ENCODE measurements at places on chromosomes 4 and X.

DNA sequence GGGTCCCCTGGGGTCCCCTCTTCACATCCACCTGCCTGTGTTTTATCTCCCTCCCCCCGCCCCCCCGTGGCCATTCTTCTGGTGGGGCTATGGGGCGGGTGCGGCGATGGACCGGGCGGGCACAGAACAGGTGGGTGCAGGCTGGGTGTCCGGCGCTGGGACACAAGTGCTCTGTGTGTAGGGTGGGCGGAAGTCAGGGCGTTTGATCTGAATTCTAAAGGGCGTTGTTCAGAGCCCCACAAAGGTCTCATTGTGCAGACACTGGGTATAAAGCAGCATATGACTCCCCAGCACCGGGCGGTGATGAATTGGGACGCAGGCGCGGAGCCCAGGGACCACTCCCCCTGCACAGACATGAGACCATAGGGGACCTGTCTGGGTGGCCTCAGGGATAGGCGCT, at the start of gene GJB1:
Gene GJB1 (plus strand): TSS at position 296 of the 400 bp plus-strand sequence. CDS start 484 bp downstream, outside the sequence.
- no peak for DNase-seq

DNA sequence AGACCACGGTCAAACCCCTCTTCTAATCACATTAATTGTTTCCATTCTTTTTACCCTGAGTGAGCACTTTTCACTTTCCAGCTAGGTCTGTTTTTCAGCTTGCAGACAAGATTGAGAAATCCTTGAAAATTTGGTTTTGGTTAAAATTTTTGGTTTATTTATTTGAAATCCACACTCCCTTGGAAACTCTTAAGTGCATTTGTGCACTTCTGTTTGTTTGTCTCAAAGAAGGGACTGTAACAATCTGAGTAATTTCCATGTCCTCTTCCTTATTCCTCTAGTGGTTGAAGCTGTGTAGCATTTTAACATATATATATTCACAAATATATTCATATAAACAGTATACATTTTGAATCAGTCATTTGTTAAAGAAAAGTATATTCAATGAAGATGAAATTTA, 333.3 kb downstream of the ANK2 start:
- DNase-seq: no peak

GRCh38 chr4:188780686-188781085, 641.4 kb downstream of the TRIML1 start:
- DNase-seq: no peak

- DNase-seq: no peak
Observed at GRCh38 chr4:141158219-141158618, 24.9 kb upstream of the RNF150 start.

DNA sequence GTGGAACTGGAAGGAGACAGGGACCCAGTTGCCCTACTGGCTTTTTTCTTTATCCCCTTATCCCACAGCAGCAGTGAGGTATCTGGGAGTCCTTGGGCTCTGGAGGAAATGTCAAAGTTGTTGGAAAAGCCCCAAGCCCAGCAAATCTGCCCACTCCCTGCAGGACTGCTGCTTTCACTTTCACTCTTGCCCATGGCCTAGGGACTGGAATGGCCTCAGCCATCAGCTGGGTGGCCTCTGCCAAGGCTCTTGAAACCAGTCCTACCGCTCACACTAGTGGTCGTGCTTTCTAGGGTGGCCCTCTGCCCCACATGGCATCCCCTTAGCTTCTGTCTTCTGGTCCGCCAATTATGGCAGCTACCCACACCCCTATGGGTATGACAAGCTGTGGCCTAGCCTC, 9.7 kb upstream of the RHOXF1 start:
- no peak for DNase-seq

- DNase-seq: no peak
Observed at GRCh38 chr4:163846008-163846407, 351.5 kb downstream of the TMA16 start.

DNA sequence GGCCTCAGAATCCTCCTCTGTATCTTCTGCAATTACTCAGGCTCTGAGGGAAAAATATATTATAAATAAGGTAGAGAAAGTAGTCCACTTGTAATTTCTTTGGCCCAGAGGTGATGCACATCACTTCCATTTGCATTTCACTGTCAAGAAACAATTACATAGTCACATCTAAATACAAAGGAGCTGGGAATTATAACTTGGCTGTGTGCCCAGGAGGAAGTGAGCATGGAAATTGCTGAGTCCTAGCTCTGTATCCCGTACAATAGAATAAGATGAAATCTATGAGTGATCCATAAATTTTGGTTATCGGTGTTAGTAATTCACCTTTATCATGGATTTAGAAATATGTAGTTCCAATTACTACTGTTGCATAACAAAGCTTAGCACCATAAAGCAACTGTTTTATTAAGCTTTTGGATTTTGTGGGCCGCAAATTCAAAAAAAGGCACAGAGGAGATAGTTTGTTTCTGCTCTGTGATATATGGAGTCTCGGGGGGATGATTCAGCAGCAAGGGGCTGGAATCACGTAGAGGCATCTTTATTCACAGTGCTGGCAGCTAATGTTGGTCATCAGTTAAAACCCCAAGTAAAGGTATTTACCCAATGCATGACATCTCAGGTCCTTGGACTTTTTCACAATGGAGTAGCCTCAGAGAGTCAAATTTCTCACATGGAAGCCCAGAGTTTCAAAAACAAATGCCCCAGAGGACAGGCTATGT, 241.4 kb upstream of the GALNT7 start:
- DNase-seq: no peak

- DNase-seq: no peak
Observed at GRCh38 chr4:86640469-86640868, 46.4 kb downstream of the PTPN13 start.

DNA sequence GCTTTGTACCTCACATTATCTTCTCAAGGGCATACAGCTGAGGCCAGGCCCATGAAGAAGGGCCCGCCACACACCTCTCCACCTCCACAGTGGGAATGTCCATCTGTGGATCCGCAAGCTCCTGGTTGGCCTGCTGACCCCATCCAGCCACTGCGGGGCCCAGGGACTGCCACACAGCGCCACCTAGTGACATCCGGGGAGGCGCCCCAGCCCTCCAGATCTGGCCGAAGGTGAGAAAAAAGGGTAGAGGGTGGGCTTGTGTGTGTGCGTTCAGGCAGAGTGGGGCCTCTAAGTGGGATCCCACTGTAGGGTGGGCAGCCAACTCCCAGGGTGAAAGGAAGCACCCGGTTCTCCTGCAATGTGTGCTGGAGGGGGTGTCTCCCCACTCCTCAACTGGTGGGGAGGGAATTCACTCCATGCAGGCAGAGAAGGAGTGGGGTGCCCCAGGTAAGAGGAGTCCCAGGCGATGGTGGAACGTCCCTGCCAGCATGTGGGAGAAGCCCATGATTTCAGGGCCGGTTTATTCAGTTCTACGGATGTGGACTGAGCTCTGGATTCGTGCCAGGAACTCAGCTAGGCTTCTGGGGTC, 117.3 kb downstream of the ENPP6 start:
- peak; percentile 14 for DNase-seq

GRCh38 chr4:54095110-54095825, 4.7 kb upstream of the GSX2 start:
- no peak for DNase-seq

DNA sequence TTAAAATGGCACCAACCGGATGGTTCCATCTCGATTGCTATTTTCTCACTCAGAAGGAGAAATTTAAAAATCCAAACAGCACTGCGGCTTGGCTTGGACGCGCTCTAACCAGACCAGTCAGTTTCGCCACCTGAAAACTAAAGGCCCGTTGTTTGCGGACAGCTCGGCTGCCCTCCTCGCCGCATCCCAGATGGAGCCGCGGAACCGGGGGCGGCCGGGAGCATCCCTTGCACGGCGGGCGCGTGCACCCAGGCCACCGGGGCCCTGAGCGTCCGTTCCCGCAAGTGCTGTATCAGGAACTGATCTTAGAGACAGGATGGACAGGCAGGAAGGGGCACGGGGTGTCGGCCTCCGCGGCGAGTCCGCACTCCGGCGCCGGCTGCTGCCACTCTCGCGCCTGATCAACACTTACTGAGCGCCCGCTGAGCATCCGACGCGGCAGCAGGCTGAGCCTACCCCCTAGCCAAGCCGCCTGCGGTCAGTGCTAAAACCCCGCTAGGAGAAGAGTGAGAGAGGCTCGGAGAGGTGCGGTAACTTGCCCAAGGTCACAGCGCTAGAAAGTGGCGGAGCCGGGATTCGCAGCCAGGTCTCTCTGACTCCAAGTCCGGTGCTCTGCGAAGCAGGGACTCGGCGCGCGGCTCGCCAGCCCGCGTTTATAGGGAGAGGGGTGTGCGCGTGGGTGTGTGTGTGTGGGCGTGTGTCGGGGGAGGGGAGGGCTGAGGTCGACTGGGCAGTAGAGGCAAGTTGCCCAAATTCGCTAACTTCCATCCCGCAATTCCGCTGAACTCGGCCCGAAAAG, at the start of gene CITED1:
Gene CITED1 (minus strand): TSS at position 629 of the 799 bp plus-strand sequence. CDS start 3,045 bp downstream, outside the sequence.
- DNase-seq: no peak

GRCh38 chr4:2843941-2844584, 419 bp downstream of the ADD1 start:
- DNase-seq: no peak

DNA sequence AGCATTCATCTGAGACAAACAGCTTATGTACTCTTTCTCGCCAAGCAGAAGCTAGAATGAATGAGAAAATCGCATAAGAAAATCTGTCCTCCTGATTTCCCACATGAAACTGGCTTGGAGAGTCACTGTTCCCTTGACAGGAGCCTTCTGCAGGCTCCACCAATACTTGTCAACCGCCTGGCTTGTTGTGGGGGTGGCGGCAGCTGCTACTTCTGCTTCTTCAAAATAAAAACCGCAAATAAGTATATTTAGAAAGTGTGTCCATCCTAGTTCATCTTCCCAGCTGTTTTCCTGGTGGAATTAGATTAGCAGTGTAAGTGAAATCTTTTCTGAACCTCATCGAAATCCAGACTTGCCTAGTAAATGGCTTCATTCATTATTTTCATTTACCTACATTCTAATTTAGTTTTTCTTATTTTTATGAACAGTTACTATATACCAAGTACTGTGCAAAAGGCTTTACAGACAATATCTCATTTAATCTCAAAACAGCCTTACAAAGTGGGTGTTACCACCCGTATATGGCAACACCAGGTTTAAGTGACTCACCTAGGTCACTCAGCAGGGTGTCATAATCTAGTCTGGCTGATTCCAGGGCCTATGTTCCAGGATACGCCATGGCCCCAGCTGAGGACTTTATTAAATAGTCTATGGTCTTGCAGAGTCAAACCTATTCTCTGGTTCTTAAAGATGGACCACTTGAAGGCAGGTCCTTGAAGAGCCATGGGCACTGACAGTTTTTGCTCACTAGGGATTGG, 104.6 kb upstream of the IGFBP7 start:
- no peak for DNase-seq

- no peak for DNase-seq
Observed at GRCh38 chrX:15398874-15399273, 14.7 kb upstream of the VEGFD start.

GRCh38 chr4:176540814-176541213, 221.0 kb downstream of the SPCS3 start:
- DNase-seq: no peak

DNA sequence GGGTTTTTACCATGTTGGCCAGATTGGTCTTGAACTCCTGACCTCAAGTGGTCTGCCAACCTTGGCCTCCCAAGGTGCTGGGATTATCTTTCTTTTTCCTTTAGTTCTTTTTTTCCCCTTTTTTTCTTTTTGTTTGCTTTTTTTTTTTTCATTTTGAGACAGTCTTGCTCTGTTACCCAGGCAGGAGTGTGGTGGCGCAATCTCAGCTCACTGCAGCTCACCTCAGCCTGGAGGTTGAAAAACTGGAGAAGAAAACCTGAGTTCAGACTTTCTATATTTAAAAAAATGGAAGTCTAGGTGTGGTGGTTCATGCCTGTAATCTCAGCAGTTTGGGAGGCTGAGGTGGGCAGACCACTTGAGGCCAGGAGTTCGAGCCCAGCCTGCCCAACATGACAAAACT, 181.1 kb upstream of the HS3ST1 start:
- DNase-seq: no peak

DNA sequence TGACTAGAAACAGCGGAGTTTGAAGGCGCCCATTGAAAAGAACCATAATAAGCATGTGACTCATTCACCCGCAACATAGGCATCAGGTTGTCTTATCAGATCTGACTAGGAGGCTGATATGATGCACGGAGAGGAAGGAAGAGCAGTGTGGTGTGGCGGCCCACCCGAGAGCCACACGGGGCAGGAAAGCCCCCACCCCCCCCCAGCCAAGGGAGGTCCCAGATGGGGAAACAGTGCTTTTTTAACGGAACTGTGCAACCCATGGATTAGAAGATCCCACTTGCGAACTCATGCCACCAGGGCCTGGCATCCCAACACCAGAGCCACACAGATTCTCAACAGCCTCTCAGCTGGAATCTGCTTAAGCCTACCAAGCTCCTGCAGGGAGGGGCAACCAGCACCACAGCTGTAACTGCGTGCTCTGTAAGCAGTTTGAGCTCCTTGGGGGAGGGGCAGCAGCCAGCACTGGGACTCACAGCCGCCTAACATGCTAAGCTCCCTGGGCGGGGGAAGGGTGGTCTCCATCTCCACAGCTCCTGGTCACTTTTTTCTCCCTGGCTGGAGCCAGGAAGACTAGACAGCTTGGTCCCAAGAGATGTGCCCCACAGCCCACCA, 466.2 kb downstream of the PDGFC start:
- DNase-seq: no peak

GRCh38 chr4:146389561-146389960, 132.2 kb downstream of the SLC10A7 start:
- DNase-seq: no peak

GRCh38 chrX:138788771-138789170, 77.3 kb upstream of the FGF13 start:
- DNase-seq: no peak

DNA sequence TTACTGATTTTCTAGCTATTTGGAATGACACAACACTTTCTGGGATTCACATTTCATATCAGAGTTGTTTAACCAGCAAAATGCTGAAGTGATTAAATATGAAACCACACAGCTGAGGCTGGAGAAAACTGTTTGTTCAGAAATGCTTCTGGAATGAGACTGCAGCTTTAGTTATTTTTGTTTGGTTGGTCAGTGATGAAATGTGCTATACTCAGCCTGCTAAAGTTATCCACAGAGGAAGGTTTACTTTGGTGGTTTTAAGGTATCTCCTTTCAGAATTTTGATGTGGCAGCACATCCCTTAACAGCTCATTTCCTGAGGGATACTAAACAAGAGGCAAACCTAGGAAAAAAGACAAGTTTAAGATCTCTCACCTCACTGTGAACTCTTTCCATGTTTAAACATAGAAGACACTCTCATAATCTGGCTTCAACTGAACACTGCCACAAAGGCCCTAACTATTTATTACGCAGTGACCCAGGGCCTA, 106.6 kb upstream of the PDE5A start:
- DNase-seq: no peak

DNA sequence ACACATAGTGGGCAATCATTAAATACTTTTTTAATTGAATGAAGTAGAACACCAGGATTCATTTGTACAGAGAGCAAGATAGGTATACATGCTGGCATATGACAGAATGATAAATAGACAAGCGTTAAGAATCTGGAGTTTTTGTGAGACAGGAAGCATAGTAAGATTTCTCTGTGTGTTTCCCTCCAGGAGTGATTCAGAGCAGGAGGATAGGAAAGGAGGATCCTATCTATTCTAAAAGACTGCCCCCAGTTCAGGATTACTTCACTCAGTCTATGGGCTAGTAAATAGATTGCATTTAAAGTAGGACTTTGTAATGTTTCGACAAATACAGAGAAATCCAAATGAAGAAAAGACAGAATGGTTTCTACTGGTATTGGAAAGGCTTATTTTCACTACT, 423.7 kb downstream of the PDGFC start:
- DNase-seq: no peak

Data from stimulated activated CD8-positive, alpha-beta memory T cell treated with anti-CD3 and anti-CD28 coated beads, Interleukin-15, amount 100 ng/mL, for 48 hours (primary cell).